Activated naive CD8-positive, alpha-beta T cell treated with anti-CD3 and anti-CD28 coated beads for 36 hours (primary cell): ENCODE measurements at places on chromosomes 1 and 21.

DNA sequence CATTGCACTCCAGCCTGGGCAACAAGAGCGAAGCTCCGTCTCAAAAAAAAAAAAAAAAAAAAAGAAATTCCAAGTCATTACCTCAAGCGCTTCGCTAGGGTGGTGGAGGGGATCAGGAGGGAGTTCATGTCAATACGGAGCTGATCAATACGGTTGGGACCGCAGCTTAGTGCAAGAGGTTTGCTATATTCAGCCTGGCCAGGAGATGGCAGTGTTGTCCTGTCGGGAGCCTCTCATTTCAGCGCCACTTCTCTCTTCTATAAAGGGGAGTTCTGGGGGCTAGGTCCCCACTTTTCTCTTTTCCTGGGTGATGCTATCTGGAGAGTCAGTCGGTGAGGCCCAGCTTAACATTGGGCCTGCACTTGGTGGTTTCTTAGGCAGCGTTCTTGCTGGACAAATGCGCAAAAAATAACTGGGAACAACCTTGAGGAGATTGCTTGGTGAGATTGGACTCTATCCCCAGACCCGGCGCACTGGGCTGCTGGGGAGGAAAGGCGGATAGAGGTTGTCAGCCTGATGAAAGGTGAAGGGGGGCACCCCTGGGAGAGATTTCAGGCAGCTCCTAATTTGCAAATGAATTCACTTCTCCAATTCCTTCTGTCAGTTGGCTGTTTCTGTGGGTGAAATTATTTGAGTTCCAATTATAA lies 40.4 kb downstream of the KIAA0040 start:
- H3K27ac ChIP-seq: no peak overlapping the region
- peaks cover 39% of the 10 kb centered on the region for H3K27me3 ChIP-seq
- DNase-seq: peak; percentile 58
- H3K36me3 ChIP-seq: peaks cover 1% of the 10 kb centered on the region
- peaks cover 12% of the 10 kb centered on the region for H3K4me1 ChIP-seq

GRCh38 chr21:33402001-33402979 lies 923 bp upstream of the IFNGR2 start:
- no peak for DNase-seq
- H3K36me3 ChIP-seq: peaks cover 5% of the 10 kb centered on the region
- H3K27me3 ChIP-seq: peaks cover 11% of the 10 kb centered on the region
- peak overlapping the region; percentile 73 for H3K27ac ChIP-seq
- H3K4me3 ChIP-seq: peak overlapping the region; percentile 67

DNA sequence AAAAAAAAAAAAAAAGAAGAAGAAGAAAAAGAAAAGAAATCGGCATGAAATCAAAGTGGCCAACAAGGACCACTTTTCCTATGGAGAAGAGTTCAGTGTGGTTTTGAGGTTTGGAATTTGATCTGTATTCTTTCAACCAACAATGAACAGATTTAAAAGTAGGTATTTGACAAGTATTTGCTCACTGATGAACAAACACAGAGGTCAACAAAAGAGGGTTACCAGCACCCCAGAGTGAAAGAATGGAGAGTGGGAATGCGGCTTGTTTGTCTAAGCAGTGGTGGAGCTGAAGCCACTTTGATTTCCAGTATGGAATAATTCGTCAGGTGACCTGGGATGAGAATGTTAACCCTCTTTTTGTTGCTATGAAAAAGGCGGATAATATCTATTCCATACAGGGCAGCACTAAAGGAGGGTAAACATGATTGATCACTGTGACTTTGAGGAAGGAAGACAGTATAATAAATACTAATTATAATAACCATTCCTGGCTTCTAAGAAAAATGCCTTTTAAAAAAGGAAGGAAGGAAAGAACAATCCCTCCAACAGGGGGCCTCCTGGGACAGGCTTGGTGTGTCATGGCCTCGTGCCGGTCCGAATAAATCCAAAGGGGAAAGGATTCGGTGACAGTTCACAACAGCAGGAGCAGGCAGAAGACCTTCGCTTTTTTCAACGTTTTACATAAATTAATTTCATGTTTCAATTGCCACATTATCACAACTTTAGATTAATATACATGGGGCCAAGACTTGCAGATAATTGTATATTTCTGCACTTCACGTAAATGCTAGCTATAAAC lies 37.2 kb upstream of the SIM2 start:
- no peak for DNase-seq
- H3K27ac ChIP-seq: no peak overlapping the region
- no peak overlapping the region for H3K4me3 ChIP-seq

- no peak for DNase-seq
- no peaks in the 10 kb centered on the region for H3K36me3 ChIP-seq
- H3K27ac ChIP-seq: no peak overlapping the region
- H3K27me3 ChIP-seq: no peaks in the 10 kb centered on the region
- no peak overlapping the region for H3K4me3 ChIP-seq
Observed at GRCh38 chr1:232204269-232204668, 425.7 kb downstream of the SIPA1L2 start.

DNA sequence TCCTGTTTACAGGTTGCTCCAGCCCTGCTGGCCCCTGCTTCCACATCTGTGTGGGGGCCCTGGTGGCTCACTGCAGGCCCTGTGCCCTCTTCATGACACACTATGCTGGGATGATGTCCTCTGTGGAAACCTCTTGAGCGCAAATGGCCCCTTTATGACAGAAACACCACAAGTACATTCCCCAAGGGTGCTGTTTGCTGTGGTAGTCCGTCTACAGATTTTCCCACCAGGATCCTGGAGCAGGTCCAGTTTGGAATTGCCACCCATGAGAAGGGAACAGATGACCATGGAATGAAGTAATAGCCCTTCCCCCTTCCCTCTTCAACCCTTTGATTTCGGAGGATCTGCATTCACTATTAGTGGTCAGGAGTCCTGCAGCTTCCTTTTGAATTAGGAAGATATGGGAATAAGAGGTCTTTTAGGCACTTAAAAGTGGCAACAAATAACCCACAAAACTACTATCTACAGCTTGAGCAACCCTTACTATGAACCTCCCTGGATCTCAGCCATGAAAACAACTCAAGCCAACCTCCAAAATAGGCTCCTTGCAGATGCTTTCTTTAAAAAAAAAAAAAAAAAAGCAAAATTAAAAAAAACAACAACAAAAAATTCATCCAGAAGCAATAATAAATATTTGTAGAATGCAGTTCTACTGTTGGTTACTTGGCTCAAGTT lies 121.9 kb upstream of the TSPAN2 start:
- H3K27me3 ChIP-seq: peaks cover 8% of the 10 kb centered on the region
- no peak overlapping the region for H3K27ac ChIP-seq
- DNase-seq: no peak

- H3K4me3 ChIP-seq: no peak overlapping the region
- H3K4me1 ChIP-seq: no peaks in the 10 kb centered on the region
- no peak for DNase-seq
- H3K36me3 ChIP-seq: no peaks in the 10 kb centered on the region
- peaks cover 23% of the 10 kb centered on the region for H3K27me3 ChIP-seq
Observed at GRCh38 chr1:171206204-171206977, 21.3 kb downstream of the FMO2 start.

DNA sequence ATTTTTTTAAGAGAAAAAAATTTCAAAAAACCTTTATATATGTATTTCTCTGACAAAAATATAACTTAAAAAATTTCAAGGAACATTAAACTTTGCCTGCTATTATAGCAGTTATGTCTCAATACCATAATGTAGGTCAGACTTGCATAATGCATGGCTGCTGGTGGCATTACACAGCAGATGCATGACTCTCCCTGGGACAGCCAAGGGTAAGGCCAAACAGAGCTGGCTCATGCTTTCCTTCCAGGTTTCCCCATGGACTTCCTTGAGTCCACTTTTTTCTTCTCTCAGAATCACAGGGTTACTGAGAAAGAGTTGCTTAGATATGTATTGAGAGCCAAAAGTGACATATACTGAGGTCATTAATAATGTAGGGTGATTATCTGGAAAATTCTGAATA lies 43.7 kb downstream of the RHOU start:
- H3K36me3 ChIP-seq: no peaks in the 10 kb centered on the region
- H3K4me1 ChIP-seq: peaks cover 5% of the 10 kb centered on the region
- no peak overlapping the region for H3K4me3 ChIP-seq
- no peaks in the 10 kb centered on the region for H3K27me3 ChIP-seq

DNA sequence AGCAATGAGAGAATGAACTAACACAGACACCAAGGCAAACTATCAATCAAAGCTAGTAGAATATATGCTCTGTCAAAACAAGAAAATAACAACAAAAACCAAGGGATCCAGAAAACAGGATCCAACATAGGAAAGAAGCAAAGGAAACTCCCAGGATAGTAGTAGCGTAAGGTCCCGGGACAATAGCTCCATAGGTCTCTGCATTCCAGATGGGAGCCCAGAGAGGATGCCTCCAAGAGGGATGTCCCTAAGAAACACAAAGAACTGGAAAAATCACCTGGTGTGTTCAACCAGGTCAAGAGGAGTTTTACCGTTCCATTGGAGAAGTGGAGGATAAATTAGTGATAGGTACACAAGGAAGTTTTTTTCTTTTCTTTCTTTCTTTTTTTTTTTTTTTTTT lies 5.7 kb upstream of the FAM43B start:
- peaks cover 32% of the 10 kb centered on the region for H3K27me3 ChIP-seq
- H3K36me3 ChIP-seq: no peaks in the 10 kb centered on the region
- H3K4me3 ChIP-seq: no peak overlapping the region

DNA sequence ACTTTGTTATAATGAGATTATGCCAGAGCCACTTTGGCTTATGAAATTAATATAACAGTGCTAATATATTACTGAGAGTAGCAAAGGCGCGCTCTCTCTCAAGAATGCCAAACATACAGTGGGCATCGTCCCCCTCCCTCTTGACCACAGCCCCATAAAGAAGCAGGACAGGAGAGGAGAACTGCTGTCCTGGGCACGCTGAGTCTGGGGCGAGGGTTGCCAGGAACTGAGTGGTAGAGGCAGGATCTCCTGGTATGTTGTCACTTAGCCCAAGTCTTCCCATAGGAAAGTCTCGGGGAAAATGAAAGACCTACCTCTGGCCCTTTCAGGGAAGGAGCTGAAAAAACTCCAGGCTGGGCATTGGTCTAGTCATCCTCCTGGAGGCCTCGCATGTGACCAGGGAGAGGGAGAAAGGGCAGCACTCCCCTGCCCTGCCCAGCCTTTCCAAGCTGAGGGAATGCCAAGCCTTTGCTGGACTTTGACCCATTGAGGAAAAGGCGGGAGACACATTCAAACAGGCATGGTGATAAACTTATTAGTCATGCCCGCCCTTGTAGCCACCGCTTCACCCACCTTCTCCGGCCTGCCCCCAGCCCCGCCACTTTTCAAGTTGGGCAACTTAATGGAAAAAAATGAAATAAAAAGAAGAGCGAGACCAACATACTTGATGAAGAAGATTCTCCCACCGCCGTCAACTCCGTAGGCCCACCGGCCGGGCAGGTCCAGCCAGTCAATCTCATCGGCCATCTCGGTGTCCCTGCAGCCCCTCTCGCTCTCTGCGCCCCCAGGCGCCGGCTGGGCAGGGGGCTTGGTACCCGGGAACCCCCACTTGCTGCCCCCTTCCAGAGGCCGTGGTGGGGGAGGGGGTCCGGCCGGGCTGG lies 17.4 kb upstream of the PLEKHA6 start:
- no peak for DNase-seq
- H3K27me3 ChIP-seq: peaks cover 7% of the 10 kb centered on the region
- no peaks in the 10 kb centered on the region for H3K36me3 ChIP-seq
- H3K27ac ChIP-seq: no peak overlapping the region

GRCh38 chr1:60759291-60759690 lies 323.1 kb upstream of the NFIA start:
- DNase-seq: no peak
- no peak overlapping the region for H3K4me3 ChIP-seq
- H3K36me3 ChIP-seq: no peaks in the 10 kb centered on the region
- no peaks in the 10 kb centered on the region for H3K4me1 ChIP-seq

DNA sequence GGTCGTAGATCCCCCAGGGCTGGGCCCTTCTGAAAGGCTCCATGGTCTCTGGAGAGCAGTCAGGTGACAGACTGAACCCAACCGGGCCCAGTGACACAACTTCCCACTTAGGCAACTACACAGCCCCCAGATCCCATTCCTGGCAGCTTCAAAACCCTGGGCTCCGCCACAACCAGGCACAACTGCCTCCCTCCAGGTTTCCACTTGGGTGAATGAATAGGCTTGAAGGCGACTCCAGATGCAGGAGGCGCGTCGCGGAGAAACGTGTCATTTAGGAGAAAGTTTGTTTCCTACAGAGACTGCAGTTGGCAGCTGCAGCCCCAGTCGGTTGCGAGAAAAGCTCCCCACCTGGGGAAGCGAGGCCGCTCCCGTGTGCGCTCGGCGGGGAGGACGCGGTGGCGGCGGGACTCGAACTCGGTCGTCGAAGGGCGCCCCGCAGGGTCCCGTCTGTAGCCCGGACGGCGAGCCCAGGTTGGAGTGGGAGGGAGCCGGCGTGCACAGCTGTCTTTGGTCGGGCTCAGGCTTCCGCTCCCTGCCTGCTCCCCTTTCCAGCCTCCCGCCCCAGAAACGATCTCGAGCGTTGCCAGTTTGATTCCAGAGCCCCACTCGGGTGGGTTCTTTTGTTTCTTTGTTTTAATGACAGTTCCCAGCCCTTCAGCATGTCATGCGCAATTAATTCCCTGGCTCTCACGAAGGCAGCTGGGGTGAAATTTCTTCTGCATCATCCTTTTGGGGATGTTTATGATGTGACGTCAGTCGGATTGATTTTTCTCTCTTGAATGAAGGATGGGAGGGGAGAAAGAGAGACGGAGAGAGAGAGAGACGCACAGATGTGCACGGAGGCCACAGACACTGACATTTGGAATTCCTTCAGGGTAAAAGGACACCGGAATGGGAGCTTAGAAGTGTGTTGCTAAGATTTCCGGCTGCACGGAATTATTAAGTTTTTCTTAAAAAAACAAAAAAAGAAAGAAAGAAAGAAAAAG lies 862 bp upstream of the SGIP1 start:
- peak overlapping the region; percentile 77 for H3K4me3 ChIP-seq
- DNase-seq: peak; percentile 25
- H3K27me3 ChIP-seq: peaks cover 56% of the 10 kb centered on the region
- no peak overlapping the region for H3K27ac ChIP-seq

GRCh38 chr1:43991200-43991475 lies 261 bp upstream of the CCDC24 start:
- no peaks in the 10 kb centered on the region for H3K36me3 ChIP-seq
- H3K4me3 ChIP-seq: peak overlapping the region; percentile 85
- H3K27ac ChIP-seq: no peak overlapping the region

DNA sequence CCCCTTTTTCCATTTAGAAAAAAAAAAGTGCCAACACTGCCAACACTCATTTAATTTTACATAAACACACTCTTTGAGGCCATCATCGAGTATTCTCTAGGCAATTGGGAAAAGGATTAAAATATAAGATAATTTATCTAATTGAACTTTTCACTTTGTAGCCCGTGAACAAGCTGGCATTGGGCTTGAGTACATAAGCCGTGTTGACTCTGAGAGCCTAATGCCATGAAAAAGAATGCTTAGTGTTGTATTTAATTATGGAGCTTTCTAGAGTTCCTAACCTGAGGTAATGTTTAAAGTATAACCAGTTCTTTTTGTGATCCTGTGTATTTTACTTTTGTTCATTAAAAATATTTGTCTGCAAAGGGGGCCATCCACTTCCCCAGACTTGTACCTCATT lies 193.8 kb downstream of the LYPLAL1 start:
- no peaks in the 10 kb centered on the region for H3K27me3 ChIP-seq
- no peaks in the 10 kb centered on the region for H3K36me3 ChIP-seq
- DNase-seq: no peak
- no peaks in the 10 kb centered on the region for H3K4me1 ChIP-seq

- DNase-seq: no peak
- no peak overlapping the region for H3K4me3 ChIP-seq
- peaks cover 58% of the 10 kb centered on the region for H3K4me1 ChIP-seq
- H3K27ac ChIP-seq: peak overlapping the region; percentile 31
- no peaks in the 10 kb centered on the region for H3K27me3 ChIP-seq
Observed at GRCh38 chr1:26578167-26578566, 48.6 kb downstream of the RPS6KA1 start.
